ENCODE measurements at places on chromosomes 2 and 18.
A peak's percentile ranks its signal among the peaks of the same experiment; 100 is the strongest.

DNA sequence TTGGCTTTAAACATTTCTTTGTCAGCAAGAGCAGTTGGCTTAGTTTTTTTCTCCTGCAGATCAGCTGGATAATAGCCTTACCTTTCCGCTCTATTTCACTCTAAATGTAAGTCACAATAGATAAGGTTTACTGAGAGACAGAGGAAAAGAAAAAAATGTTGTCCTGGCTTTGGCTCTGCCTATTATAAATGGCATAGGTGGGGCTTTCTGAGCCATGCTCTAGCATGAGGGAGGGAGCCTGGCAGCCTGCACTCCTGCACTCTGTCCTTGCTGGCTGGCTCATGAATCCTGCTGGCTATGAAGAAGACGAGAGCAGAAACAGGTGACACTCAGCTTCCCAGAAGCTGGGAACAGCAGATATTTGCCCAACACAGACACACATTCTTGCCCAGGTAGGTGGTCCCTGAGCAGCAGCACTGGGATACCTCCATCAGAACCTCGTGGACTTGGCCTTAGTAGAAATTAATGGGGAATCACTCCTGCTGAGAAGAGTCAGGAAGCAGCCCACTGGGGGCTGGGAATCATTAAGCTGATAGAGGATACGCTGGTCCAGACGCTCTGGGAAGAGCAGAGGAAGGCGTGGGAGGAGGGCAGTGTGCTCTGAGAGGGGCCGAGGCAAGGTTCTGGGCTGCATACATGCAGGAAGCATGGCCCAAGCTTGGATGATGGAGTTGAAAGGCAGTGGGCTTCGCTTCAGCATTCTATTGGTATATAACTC, 514.4 kb upstream of the HS6ST1 start:
- DNase-seq: no peak

- DNase-seq: peak; percentile 81
Measured at GRCh38 chr2:99821572-99821971, 320.8 kb downstream of the AFF3 start.

DNA sequence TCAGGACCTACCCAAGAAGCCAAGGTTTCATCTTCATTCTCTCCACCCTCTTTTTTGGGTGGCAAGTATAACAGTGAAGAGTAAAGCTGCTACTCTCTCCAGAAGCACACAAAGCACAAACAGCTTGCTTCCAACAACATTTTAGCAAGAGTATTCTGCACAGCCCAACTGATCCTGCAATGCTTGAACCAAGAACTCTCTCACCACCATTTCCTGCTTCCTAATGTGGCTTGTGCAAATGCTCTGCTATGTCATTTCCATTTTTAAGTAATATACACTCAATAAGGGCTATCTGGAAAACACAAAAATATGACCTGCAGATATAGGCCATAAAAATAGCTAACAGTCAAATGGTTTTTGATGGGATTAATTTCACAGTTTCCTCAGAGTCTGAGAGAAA, 24.1 kb upstream of the IHH start:
- no peak for DNase-seq

- no peak for DNase-seq
Measured at GRCh38 chr2:122340246-122340645, 584.8 kb downstream of the TSN start.

GRCh38 chr2:230416061-230416721, at the start of gene SP100:
Gene SP100 (plus strand): TSS chr2:230416201. CDS start chr2:230416297, 96 bp downstream.
- peak; percentile 91 for DNase-seq

GRCh38 chr2:27211241-27211942, 449 bp upstream of the ATRAID start:
- peak; percentile 43 for DNase-seq

DNA sequence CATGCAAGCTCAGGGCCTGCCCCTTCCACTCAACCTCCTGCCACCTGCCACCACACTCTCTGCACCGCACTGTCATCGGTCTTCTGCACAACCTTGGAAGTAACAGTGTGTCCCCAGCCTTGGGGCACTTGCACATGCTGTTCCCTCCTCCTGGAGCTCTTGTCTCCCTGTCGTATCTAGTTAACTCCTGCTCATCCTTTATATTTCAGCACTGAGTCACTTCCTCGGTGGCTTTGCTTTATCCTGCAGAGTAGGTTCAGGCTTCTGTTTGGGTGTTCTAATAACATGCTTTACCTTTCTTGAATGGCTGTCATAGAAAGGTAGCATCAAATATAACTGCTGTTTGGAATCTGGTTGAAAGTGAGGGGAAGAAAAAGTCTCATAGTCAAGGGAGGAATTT, 25.3 kb downstream of the PAX8 start:
- DNase-seq: no peak

DNA sequence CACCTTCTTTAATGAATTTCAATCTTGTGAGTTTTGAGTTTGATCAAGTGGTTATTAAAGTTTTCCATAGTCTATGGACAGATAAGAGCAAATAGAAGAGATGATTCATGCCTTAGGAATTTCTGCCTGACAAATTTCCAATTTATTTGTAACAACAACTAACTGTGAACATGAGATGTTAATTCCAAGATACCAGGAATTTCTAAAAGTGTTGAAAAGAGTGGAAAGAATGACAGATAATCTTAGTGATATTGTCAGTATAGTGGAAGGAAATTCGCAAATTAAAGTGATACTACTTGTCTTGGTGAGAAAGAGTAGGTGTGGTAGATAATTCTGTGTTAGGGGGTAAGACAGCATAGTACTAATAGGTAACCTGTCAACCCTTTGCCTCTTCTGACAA, 82.4 kb downstream of the AGPS start:
- peak; percentile 19 for DNase-seq

DNA sequence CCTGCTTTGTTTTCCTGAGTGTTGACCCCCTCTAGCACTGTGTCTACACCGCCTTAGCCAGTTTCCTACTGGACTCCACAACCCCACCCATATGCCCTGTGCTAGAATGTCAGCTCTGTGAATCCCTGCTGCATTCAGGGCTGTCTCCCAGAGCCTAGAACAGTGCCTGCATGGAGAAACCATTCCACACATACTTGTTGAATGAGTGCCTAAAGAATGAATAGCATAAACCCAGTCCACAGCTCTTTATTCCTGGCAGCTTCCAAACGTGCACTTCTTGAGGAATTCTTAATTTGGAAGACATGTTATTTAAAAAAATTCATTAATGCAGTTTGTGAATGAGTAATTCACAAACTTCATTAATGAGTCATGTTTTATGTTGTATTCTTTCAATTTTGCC, 6.5 kb upstream of the NAPG start:
- peak; percentile 58 for DNase-seq

DNA sequence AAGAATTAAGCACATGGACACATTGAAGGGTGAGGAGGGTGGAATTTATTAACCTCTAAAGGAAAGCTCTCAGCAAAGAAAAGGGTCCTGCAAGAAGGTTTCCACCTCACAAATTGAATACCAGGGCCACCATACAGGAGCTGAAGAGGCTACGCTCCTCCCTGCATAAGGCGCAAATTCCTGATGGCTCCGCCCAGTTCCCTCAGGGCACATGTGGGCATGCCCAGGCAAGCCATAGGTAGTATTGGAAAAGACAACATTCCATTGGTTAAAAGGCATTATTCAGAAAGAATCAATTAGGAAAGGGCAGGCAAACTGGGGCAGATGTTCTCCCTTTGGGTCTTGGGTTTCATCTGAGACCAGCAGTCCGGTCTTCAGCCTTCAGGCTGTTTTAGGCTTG, 161.2 kb downstream of the PTPRM start:
- DNase-seq: no peak

DNA sequence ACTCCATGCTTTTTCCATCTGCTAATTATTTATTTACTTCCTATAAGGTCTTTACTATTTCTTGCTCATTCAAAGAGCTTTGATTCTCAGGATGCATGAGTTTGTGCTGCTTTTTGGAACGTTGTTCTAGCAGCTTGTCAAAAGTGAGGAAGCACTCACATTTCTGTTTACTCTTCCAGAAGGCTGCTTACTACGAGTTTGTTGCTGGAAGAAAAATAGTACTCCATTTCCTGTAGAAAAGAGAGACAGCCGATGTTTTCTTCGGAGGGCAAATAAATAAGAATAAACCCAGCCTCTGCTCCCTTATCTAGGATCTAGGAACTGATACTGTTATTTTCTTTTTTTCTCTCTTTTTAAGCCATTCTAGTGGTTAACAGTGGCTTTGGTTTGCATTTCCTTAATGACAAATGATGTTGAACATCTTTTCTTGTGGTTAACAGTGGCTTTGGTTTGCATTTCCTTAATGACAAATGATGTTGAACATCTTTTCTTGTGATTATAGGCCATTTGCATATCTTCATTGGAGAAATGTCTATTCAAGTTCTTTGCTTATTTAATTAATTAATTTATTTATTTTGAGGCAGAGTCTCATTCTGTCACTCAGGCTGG, 20.5 kb downstream of the CYP27A1 start:
- DNase-seq: no peak

All from foreskin fibroblast (primary cell).